Ureter (tissue), 1 donor: ENCODE measurements at places on chromosomes 4 and X. TPM values are rescaled to one million over a fixed set of nuclear protein-coding genes. Genes with fewer than 3 reads are reported as not detected.

Gene GAGE2A
- not detected for total RNA-seq

Gene TMSB15C
- total RNA-seq: 1.4 TPM

Gene DLG3
- total RNA-seq: 34.2 TPM

Gene GPR34
- 7.1 TPM for total RNA-seq

Gene BMX
- total RNA-seq: 1.4 TPM

Gene SLC6A14
- 0.57 TPM for total RNA-seq

Gene TMEM47
- total RNA-seq: 70.8 TPM

Gene RADX
- total RNA-seq: 14.9 TPM

Gene MYOZ2
- 0.47 TPM for total RNA-seq

Gene HNRNPDL
- 310 TPM for total RNA-seq
